ENCODE measurements at places on chromosomes 4 and X. TPM values are rescaled to one million over a fixed set of nuclear protein-coding genes. Genes with fewer than 3 reads are reported as not detected.

Gene FRMD7
- total RNA-seq = 0.17 TPM

Gene OPN1MW2
- total RNA-seq = not detected

Gene ACSL4
- total RNA-seq = 85.9 TPM

Gene CT45A3
- not detected for total RNA-seq

Gene CXCL10
- 2.6 TPM for total RNA-seq

Gene ADGRG4
- total RNA-seq = under 0.01 TPM

Gene SSX2
- not detected for total RNA-seq

Gene SULT1B1
- 1.8 TPM for total RNA-seq

Gene AIMP1
- total RNA-seq = 16.8 TPM

Gene IL1RAPL1
- total RNA-seq = not detected

Gene IL2RG
- 9.8 TPM for total RNA-seq

Gene CT55
- total RNA-seq = not detected

Gene TSPAN7
- 47.6 TPM for total RNA-seq

Gene UGT2A1
- not detected for total RNA-seq

Gene MAML3
- total RNA-seq = 3.5 TPM

Gene CHRNA9
- not detected for total RNA-seq

Gene GRID2
- total RNA-seq = not detected

Gene BRS3
- total RNA-seq = not detected

Gene MAGEB17
- not detected for total RNA-seq

Gene NPY5R
- 11.0 TPM for total RNA-seq

Gene CHRDL1
- 225 TPM for total RNA-seq

Gene HPGD
- 80.6 TPM for total RNA-seq

Gene TMEM156
- total RNA-seq = 1.0 TPM

Gene ARR3
- not detected for total RNA-seq

Gene PWWP3B
- total RNA-seq = 2.3 TPM

Data from subcutaneous adipose tissue (tissue), 4 donors.